ENCODE measurements at places on chromosomes 2 and 18.

DNA sequence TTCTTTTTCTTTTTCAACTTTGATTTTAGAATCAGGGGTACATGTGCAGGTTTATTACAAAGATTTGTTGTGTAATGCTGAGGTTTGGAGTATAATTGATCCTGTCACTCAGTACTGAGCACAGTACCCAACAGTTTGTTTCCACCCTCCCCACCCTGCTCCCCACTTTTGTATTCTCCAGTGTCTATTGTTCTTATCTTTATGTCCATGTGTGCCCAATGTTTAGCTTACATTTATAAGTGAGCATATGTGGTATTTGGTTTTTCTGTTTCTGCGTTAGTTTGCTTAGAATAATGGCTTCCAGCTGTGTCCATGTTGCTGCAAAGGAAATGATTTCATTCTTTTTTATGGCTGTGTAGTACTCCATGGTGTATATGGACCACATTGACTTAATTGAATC lies 43.1 kb downstream of the RDH14 start:
- no peak for DNase-seq

DNA sequence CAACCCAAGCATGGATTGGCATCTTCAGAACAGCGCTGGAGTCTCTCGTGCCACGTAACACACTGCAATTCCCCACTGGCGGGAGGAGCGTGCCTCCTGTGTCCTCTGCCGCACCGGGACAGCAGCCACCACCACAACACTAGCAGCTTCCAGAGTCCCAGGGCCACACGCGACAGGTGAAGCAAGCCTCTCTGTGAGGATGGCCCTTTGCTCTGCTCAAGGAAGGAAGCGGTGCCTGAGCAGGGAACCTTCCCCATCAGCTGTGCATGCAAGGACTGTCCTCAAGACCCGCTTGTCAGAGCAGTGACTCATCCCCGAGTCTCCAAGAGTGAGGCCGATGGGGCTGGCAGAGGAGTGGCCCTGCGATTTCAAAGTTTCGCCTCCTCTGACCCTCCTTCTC lies 44.0 kb downstream of the TTC32 start:
- no peak for DNase-seq

GRCh38 chr2:20061940-20062339 lies 10.5 kb upstream of the LAPTM4A start:
- DNase-seq, result no peak

DNA sequence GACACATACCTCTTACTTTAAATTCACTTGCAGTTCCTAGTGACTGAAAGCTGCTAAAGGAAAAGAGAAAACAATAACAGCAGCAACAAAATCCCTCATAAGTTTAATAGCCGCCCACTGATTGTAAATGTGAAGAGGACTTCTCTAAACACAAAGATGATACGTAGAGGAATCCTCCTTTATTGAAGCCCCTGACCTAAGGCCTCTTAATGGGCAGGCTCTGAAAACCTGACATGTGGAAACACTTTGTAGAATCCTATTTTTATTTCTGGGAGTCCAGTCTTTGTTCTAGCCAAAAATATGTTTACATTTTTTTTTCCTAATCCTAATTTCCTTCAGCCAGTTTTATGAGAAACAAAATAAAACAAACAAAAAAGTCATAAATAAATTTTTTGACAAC lies 1277.7 kb upstream of the CELF4 start:
- DNase-seq, result no peak

DNA sequence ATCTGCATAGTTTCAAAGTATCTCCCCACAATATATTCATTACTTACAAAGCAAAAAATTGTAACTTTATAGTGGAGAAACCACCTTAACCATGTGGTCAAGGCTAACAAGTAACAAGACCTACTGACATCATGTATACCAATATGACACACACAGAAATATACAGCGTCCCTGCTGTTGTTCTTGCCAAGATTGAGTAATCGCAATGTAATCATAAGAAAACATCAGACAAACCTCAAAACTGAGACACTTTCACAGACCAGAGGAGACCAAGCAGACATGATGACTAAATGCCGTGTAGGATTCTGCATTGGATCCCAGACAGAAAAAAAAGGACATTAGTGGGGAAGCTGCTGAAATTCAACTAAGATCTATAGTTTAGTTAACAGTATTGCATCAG lies 123.0 kb downstream of the ACAA2 start:
- DNase-seq, result peak; percentile 90

DNA sequence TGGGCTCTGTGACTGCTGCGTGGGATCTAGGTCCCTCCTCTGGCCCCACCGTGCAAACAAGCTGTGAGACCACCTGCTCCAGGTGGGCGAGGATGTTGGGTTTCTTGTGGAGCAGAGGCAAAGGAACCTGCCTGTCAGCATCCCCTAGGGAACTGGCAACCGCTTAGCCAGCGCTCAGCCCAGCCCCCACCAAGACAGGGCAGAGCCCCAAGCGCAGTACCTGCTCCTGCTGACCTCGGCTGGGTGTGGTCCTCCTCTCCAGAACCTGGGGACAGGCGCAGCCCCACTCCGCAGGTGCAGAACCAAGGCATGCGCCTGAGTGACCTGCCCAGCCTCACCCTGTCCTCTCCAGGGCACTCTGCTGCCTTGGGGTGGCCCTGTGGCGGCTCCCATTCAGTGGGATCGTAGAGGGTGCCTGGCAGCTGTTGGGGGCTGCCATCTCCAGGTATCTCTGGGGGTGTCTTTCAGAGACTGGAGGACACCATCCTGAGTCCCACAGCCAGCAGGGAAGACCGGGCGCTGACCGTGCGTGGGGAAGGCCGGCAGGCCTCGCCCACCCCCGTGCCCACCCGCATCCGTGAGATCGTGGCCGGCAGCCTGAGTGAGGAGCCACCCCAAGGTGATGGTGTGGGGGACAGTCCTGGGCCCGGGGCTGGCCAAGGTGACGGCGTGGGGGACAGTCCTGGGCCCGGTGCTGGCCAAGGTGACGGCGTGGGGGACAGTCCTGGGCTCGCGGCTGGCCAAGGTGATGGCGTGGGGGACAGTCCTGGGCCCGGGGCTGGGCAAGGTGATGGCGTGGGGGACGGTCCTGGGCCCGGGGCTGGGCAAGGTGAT lies 12.3 kb downstream of the CROCC2 start:
- no peak for DNase-seq

GRCh38 chr2:169291517-169291916 lies 70.8 kb downstream of the LRP2 start:
- DNase-seq, result no peak

DNA sequence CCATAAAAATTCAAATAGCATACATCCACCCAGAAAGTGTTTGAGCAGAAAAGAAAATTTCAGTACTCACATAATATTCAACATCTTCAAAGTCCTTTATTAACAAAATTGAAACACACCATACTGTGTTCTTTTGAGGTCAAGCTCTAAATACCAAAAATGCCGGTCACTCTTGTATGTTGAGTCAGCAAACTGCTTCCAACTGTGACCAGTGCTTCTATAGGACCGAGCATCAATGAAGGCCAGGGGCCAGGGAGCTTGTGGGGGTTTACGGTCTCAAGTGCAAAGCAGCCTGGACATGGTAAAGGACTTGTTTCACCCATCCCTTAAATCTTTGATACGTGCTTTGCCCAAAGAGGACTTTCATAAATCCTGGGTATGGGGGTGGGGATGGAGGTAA lies 112.7 kb upstream of the REV1 start:
- peak; percentile 37 for DNase-seq

GRCh38 chr2:8542381-8543059 lies 139.3 kb upstream of the ID2 start:
- DNase-seq, result no peak

GRCh38 chr18:33375829-33376228 lies 64.7 kb downstream of the CCDC178 start:
- no peak for DNase-seq

GRCh38 chr2:128986026-128986715 lies 667.5 kb upstream of the HS6ST1 start:
- no peak for DNase-seq
